ENCODE measurements at places on chromosomes 16 and 17.

DNA sequence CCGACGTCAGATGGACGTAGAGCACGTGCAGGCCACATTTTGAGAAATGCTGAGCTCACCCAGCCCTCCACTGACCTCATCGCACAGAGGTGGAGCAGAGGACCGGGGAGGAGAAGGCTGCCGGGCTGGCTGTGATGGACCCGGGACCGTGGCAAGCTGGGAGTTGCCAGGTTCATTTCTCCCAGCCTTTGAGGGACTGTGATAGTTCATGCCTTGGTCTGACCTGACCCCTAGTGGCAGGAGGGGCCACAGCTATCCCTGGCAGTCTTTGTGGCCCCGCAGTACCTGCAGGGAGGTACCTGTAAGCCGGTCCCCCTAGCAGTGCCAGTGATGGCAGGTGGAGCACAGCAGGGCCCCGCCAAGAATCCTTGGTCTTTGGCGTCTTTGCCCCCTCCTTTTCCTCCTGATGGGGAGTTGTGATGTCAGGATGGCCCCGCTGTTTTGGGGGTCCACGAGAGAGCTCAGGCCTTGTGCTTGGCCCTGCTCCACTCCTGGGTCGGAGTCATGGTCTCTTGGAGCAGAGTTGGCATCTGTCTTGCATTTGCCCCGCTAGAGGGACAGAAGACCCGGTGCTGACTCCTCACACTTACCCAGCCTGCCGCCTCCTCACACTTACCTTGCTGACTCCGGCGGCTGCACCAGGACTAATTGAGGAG is 50.4 kb downstream of the OR1D5 start:
- DNase-seq: peak; percentile 52

- DNase-seq: peak; percentile 87
Observed at GRCh38 chr16:1772908-1773702, at the start of gene MRPS34. TSS of gene MRPS34 (minus strand) at chr16:1773134. CDS start at chr16:1773119, 15 bp downstream.

GRCh38 chr17:50560931-50561745 is 623 bp downstream of the CACNA1G start:
- DNase-seq: no peak

DNA sequence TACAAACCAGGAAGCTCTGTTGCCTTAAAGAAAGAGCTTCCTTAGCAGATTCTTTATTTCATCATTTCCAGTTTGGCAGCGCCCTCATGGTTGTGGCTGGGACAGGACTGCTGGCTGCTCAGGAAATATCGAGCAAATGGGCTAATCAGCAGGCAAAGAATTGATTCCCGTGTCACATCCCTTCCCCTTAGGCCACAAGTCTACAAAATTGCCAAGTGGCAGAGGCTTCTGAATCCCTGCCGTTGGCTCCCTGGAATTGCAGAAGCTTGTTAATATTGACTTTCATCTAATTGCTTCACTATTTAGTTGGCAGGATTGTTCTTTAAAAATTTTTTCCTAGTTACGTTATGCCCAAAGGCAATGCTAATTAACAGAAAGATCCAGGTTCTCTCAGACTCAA is 456.3 kb upstream of the ERCC4 start:
- DNase-seq: no peak

GRCh38 chr17:2453325-2453724 is 52.5 kb upstream of the MNT start:
- DNase-seq: no peak

GRCh38 chr16:68079626-68080344 is 5.4 kb upstream of the NFATC3 start:
- DNase-seq: peak; percentile 68

DNA sequence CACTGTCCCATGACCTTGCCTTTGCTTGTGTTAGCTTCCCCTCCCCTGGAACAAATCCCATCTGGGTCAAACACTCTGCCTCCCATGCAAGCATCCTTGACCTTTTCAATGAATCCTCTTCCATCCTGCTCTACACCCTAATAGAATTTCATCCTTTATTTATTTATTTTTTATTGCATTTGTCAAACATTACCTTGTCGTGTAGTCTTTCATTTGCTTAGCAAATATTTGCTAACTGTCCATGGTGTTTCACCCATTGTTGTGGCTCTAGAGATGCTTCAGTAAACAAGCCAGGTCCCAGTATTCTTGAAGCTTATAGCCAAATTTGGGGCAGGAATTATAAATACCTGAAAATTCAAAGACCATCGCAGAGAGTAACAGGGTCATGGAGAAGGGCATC is 51.0 kb upstream of the MRTFB start:
- no peak for DNase-seq

GRCh38 chr16:88297178-88297720 is 85.5 kb upstream of the ZNF469 start:
- DNase-seq: no peak

DNA sequence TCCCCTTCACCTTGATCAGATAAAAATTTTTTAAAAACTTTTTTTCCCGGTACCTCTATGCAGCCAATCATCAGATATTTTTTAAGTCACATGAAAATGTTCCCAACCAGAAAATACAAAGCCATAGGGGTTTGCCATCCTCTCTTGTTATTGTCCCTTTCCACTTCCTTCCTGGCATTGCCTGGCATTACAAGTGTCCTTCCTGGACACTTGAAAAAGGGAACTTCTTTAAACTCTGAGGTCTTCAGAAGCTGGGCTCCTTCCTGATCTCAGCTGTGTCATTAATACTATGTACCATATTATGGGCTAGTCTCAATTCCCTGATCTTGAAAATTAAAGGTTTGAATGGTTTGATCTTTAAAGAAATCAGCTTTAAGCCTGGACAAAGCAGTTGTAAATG is 64.9 kb downstream of the TEX14 start:
- DNase-seq: no peak

DNA sequence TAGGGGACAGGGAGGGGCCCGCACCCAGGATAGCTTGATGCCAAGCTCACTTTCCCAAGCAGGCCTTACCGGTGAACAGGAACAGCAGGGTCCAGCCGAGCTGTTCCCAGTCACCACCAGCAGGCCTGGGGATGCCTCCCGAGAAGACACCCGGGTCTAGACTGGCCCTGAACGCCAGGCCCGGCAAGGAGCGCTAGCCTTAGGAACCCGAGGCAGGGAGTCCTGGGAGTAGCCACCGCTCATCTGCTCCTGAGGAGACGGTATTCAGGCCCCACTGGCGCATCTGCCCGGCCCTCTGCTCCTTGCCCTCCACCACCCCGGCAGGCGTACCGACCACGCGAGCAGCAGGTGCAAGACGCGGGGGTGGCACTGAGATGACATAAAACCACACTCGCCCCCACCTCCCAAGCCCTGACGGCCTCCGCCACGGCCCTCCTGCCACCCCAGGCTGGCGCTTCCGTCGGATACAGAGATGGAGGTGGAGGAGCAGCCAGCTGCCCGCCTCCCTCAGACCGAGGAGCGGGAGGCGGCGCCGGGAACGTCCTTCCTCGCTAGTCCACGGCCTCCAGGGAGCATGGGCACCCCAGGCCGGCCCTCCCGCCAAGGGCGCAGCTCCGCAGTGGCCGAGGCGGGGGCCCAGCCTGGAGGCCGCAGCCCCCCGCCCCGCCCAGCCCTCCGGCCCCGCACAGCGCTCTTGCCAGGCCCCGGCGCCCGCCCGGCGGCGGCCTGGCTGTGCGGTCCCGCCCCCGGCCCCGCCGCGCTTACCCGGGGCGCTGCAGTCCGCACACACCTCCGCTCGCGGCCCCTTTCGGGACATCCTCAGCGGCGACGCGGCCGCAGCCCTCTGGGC is 661 bp downstream of the GIT1 start:
- DNase-seq: peak; percentile 51

- DNase-seq: no peak
Observed at GRCh38 chr17:45146890-45147580, 1.2 kb upstream of the HEXIM1 start.

- DNase-seq: no peak
Observed at GRCh38 chr17:6393351-6393952, 41.5 kb downstream of the AIPL1 start.

DNA sequence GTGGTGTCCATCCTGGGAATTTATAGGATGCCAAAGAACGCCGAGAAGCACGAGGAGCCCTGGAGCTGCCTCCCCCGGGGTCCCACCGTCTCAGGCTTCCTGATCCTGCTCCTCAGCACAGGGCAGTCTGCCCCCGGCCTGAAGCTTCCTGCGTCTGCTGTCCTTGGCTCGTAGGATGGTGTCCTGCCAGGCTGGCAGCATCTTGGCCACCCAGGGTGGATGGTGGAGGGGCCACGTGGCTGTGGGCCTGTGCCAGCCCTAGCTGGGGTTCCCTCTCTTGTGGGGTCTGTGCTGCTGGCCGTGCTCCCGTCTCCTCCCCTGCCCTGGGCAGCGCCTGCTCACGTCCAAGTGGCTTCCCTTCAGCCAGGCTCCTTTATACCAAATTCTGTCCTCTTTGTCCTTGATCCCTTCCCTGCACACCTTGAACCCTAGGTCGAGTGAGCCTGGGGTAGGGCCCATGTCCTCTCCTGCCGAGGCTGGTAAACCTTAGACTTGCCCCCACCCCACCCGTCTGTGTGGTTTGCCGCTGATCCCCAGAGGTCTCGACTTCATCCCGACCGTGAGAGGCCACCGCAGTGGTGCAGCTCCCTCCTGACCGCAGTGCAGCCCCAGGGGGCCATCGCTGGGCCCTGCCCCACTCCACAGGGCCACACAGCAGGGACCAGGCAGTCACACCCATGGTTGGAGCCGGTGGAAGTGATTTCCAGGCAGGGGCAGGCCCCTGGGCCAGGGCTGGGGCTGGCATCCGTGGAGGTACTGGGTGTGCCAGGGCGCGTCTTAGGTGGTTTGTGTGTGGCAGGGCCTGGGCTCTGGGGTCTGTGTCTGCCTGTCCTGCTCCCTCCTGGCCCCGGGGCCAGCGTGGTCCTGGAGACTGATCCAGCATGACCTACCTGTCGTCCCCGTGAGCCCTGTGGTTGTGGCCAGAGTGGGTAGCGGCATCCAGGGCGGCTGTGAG is 46.5 kb downstream of the BAIAP2 start:
- no peak for DNase-seq

DNA sequence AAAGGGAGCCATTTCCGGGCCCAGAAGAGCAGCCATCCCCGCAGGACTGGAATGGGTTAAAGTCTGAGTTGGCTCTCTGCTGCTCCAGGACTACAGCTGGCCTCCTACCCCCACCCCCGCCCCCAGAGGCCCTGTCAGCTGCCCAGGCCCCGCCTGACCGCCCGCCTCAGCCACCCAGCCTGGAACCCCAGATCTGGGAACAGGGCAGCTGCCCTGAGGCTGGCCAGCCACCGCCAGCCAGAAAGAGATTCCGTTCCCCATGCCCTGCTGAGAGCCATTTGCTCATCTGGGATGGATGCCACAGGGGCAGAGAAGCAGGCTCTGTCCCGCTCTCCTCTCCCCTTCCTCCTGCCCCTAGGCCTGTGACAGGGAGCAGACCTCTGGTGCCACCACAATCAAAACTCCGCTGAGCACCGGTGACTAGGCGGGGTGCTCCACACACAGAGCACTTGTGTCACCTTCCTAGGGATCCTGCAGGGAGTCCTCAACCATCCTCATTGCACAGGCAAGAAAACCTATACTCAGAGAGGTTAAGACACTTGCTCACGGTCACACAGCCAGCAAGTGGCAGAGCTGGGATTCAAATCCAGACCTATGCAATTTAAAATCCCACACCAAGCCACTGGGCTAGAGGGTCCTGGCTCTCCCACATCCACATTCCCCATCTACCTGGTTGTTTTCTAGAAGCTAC is 44.1 kb downstream of the ZNF423 start:
- DNase-seq: no peak

GRCh38 chr16:78749745-78750268 is 650.4 kb downstream of the WWOX start:
- DNase-seq: no peak

DNA sequence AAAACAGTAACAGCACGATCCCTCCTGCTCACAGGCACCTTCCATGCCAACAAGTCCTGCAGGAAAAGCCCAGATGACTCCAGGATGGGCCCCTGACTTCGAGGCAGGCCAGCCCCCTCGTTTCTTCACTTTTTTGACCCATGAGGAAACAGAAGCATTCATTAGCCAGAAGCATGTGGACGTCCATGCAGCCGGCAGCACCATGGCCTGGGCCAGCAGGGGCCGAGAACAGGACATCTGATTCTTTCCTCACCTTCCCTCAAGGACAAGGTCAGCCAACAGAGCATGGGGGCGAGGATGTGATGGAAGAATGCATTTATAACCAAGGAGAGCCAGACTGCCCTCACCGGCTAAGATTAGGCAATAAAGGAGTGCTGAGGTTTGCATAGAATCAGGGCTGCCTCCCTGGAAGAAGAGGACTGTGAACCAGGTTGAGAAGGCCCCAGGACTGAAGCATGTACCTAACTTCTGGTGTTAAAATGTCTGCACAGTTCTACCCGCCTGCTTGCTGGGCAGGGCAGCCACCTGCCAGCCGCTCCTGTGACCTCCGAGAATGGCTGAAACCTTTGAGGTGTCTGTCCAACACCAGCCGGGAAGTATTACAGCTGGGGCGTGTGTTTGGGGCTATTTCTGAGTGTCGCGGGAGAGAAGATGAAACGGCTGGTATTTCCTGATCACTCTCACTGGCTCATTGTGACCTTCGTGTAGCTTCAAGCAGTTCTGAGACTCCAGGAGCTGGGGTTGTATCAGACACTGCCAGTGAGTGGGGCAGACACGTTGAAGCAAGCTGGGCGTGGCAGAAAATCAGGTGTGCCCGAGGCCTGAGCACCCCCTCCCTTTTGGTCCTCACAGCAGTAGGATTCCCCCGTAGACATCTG is 94.0 kb upstream of the TNRC6C start:
- DNase-seq: no peak

DNA sequence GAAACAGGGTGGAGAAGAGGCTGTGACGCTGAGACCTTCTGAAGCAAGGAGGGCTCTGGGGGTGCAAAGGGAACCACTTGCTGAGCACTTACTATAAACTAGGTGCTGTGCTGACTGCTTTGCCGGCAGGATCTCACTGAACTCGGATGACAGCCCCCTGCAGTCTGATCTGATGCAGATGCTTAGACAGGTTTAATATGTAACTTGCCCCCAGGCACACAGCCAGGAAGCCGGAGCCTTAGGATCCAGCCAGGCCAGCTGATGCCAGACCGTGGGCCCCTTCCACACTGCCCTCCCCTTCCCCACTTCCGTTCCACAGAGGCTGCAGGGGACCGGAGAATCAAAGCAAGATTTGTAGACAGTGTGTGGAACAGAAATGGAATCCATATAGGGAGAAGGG is 23.1 kb downstream of the SPACA3 start:
- no peak for DNase-seq

DNA sequence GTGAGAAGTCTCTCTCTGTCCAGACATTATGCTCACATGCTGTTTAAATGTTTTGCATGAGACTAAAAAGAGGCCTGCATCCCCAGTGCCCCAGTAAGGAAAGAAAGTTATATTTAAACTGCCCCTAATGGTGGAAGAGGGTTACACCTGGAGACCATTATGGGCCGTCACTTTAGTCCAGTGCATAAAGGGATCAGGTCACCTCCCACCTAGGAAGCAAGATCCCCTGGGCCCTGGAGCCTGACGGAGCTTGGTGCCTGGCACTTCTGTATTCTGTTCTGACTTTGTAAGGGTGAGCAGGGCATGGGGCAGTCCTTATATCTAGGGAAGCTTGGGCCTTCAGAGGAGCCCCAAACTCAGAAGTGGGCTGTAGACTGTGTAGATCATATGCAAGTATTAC is 67.9 kb downstream of the CPPED1 start:
- no peak for DNase-seq
